Naive thymus-derived CD8-positive, alpha-beta T cell (primary cell): ENCODE measurements at places on chromosomes 5 and 9.

DNA sequence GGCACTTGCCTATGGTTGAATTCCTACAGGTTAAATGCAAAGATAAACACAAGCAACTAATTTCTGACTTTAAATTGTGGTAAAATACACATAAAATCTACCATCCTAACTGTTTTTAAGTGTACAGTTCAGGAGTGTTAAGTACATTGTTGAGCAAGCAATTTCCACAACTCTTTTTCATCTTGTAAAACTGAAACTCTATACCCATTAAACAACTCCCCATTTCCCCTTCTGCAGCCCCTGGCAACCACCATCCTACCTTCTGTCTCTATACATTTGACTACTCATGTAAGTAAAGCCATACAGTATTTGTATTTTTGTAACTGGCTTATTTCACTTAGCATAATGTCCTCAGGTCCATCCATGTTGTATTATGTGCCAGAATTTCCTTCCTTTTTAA lies 38.5 kb upstream of the STX17 start:
- DNase-seq: no peak

DNA sequence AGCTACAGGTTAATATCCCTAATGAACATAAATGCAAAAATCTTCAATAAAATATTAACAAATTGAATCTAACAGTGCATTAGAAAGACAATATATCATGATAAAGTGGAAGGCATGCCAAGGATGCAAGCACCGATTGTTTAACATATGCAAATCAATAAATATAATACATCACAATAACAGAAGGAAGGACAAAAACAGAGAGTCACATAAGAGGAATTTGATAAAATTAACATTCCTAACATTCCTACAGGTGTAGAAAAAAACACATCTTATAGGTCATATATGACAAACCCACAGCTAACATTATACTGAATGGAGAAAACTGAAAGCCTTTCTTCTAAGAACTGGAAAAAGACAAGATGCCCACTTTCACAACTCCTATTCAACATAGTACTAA lies 297.0 kb downstream of the CDH18 start:
- DNase-seq: no peak

- DNase-seq: no peak
These were observed 183.2 kb upstream of the POU5F2 start for GRCh38 chr5:93924628-93925027.

GRCh38 chr5:86885489-86886230 lies 267.9 kb downstream of the COX7C start:
- DNase-seq: no peak

DNA sequence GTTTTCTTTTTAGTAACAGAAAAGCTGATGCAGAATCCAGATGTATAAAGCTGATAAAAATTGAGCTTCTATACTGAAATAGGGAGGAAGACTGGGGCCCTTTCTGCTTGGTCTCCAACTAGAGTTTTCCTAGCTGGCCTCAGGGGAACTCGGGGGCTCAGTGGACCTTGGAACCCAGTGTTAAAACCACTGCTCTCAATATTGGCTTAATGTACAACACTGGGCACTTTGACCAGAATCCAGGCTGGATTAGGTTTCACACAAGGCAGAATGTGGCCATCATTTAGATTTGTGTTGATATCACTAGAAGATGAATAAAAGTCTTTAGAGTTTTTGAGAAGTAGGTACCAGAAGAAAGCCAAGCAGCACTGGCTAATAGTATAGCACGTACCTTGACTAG lies 114.7 kb downstream of the GDNF start:
- DNase-seq: no peak

GRCh38 chr5:115467628-115468027 lies 76.9 kb downstream of the FEM1C start:
- DNase-seq: no peak

- no peak for DNase-seq
These were observed 24.2 kb upstream of the MELK start for GRCh38 chr9:36548454-36548853.

DNA sequence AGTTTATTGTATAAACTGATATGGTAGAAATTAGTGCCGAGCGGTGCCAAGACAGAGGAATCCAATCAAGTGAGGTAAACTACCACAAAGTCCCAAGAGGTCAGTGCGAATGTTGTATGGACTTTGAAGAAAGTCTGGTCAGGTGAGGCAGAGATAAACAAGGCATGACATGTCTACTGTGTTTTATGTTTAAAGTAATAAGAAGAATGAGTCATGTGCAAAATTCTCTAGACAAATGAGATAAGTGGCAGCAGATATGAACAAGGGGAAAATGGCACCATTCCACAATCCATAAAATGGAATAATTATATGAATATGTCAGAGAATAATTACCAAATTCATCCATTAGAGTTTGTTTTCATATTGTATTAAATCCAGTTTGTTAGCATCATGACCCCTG lies 364.1 kb upstream of the CCNH start:
- no peak for DNase-seq

GRCh38 chr5:10460252-10460906 lies 18.7 kb downstream of the ROPN1L start:
- DNase-seq: no peak

- DNase-seq: no peak
These were observed 613.2 kb downstream of the TLE1 start for GRCh38 chr9:81076131-81076530.
